ENCODE measurements at places on chromosomes 12 and 14. TPM values are rescaled to one million over a fixed set of nuclear protein-coding genes. Genes with fewer than 3 reads are reported as not detected.

DNA sequence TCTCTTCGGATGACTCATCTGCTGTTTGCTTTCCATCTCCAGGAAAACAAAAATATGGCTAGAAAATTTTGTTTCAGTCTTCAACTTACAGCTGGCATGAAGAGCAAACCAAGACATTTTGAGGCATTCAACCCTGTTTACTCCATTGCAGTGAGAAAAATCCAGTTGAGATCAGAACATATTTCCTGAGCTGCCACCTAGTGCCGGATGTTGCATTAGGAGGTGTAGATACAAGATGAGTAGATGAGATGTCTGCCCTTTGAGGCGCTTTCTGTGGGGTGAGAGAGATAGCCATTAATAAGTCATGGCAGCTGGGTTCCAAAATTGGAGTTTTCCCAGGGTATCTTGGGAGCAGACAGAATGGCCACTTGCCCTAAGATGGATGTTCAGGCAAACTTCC is 171.1 kb downstream of the PRKCH start:
- no peak for DNase-seq

NANOG gene
- not detected for polyA plus RNA-seq

DNA sequence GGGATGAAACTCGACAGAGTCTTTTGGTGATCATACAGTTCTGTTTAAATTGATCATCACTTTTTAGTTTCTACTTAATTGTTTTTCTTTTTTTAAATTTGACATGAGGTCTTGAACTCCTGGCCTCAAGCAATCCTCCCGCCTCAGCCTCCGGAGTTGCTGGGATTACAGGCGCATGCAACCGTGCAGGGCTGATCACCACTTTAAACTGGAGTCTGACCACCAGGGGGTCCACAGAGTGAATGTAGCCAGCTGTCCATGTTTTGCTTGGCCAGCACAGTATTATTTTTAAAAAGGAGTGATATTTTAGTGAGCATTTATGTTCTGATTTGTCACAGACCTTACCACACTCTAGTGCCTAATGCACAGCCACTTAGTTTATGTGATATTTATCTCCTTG is 10.7 kb downstream of the DAAM1 start:
- DNase-seq, result no peak

- DNase-seq, result no peak
Measured at GRCh38 chr14:21721504-21721903, 47.9 kb upstream of the OR4E1 start.

SLC8A3 gene
- polyA plus RNA-seq, result 0.12 TPM

- peak; percentile 87 for DNase-seq
Measured at GRCh38 chr12:113766131-113766878, 199.8 kb downstream of the RBM19 start.

DNA sequence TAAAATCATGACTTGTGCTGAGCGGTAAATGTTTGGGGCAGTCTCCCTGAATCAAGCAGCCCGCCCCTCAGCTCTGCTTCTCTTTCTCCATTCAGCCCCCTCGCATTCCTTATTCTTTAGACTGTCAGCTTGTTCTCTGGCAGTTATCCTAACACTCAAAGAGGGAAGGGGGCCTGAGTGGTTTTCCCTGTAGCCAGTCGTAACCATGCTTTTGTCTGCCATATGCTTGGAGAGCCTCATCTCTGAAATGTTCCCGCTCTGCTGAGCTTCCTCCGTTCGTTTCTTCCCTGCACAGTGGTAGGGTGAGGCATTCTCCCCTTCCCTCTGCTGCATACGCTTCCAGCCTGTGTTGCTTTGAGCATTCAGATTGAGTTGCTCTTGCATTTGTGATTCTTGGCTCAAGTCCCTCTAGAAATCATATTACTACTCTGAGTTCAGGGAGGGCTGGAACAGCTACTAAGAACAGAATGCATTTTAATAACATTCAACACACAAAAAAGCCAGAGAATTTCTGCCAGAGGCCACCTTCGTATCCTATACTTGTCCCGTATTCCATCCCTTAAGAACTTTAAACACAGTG is 119.7 kb downstream of the FBXL14 start:
- no peak for DNase-seq

GRCh38 chr12:81146228-81147225 is 68.6 kb downstream of the ACSS3 start:
- DNase-seq, result no peak

- no peak for DNase-seq
Measured at GRCh38 chr12:115898670-115899069, 378.8 kb downstream of the MED13L start.

DNA sequence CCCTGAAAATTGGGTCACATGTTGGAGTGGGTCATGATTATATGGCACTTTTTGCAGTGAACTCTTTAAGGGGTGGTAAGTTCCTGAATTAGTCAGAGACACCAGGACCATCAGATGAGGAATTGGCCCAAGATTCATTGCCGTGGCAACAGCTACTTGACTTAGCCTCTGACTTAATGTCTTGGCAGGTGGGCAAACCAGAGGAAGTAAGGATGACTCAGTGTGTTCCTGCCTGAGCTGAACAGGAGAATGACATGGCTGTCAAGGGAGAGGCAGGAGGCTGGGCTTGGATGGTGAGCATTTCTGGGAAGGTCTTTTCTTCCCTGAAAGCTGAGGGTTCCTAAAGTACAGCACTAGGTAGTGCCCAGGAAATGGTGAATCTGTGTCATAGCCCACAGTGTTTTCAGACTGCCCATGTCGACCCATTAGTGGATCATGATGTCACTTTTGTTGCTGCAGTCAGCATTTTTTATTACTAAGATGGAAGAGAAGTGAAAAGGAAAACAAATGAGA is 170.1 kb upstream of the PWP1 start:
- peak; percentile 29 for DNase-seq

DNA sequence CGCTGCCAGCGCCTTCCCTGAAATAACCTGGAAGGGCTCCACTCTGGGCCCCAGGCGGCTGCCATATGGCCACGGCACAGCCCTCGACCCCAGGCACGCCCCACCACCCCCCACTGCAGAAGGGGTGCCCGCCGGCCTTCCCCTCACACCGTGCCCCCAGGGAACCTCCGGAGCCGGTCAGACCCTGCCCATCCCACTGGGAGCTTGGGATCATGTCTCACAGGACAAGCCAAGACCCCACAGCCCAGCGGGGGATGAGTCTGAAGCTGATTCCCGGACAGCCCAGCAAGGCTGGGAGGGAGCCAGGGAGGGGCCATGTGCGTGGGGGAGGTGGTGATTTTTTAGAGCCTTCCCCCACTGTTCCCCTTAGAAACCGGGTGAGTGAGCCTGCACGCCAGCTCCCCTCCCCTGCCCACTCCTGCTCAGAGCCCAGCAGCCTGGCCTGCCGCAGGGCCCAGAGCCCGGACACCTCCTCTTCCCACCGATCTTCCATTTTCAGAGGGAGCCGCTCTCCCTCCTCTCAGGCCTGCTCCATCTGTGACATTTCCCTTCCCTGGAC is 1.4 kb downstream of the RIMBP2 start:
- DNase-seq, result peak; percentile 33

DNA sequence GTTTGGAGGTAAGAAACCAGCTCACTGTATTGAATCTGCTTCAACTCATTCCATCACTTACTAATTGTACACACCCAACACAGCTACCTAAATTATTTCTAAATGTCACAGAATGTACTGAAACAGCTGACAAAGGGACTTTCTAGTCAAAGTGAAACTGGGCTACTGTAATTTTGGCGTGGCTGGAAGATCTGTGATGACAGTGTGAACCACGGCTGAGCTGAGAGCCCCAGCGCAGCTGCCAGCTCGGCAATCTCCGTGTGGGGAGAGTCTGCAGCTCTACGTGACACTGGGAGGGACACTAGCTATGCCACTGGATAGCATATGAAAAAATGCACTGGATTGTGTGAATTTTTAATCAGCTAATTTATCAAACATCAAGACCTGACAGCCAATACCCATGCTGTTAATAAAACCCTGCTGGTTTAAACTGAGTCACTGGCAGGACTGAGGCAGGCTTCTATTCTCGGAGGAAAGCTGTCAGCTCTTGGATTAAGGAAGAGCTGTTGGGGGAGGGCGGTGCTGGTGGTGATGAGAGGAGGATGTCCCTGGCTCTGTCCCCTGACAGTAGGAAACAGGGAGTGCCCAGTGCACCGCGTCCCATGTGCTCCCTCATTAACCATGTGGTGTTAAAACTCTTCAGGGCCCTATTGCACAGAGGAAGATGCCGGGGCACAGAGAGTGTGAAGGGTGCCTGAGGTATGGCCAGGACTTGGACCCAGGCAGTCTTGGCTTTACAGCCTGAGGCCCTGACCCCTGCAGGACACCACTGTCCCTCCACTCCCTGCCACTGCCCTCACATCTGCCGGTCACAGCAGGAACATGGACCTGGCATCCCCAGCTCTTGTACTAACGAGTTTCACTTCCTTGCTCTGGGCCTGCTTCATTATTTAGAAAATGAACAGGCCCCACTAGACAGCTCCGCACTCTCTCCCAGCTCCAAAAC is 13.3 kb downstream of the SLC15A4 start:
- DNase-seq, result peak; percentile 38

DNA sequence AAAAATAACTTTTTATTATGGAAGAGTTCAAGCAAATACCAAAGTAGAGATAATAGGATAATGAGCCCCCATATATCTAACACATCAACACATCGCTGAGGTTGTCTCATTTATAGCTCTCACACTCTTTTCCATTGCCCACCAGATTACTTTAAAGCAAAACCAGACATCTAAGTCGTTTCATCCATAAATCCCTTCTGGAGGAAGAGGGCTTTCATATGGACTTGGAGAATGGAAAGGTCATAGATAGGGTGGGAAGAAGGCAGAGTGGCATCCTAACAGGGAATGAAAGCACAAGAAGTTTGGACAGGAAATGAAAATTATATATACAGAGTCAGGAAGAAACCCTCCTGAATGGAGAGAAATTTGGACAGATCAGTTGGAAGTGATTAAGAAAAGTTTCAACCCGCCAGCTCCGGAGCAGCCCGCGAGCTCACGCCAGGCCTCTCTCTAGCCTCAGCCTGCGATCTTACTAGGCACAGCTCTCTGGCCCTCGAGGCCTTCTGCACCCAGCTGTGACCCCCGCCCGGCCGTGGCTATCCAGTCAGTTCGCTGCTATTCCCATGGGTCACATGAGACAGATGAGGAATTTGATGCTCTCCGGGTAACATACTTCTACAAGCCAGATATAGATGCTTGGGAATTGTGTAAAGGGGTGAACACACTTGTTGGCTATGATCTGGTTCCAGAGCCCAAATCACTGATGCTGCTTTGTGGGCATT is 48.4 kb upstream of the NID2 start:
- no peak for DNase-seq

DNA sequence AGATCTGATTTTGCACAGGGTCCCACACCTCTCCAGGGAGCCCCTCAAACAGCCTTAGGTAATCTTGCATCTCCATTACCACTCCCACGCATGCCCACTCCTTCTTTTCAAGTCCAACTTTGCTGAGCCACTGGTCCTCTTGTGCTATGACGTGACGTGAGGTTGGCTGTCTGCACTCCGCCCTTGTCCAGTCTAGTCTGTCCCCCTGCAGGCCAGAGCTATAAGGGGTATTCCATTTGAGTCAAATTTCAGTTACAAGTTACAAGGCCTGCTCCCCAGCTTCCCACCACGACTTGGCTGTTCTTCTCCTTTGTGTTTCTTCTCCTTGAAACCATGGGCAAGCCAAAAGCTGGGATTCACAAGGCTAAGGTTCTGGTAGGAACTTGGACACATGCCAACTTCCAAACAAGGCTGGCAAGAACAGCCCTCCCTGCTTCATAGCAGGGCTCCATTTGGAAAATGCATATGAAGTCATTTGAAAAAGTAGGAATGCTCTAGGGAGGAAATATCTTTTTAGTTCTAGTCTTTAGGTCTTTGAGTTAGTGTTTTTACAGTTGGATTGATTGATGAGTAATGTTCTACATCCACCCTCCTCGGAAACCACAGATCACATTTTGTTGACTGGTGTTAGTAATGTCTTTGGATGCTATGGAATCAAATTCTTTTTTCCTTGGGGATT is 49.1 kb downstream of the KCNA1 start:
- DNase-seq, result no peak

CCDC198 gene
- polyA plus RNA-seq, result not detected

GRCh38 chr12:117098361-117099217 is 627 bp downstream of the TESC start:
- peak; percentile 58 for DNase-seq

GYS2 gene
- not detected for polyA plus RNA-seq

Measured in stomach (tissue), 19 donors.